Body of pancreas (tissue), 4 donors: ENCODE measurements at places on chromosomes 4 and X. TPM values are rescaled to one million over a fixed set of nuclear protein-coding genes. Genes with fewer than 3 reads are reported as not detected.
A peak's percentile ranks its signal among the peaks of the same experiment; 100 is the strongest.

GJB1 gene
- total RNA-seq: 31.4 TPM

ZNF827 gene
- 13.8 TPM for total RNA-seq

FHDC1 gene
- total RNA-seq: 3.9 TPM

CMC4 gene
- total RNA-seq: 20.5 TPM

ETDB gene
- total RNA-seq: not detected

RTL5 gene
- 2.3 TPM for total RNA-seq

TRMT44 gene
- 60.0 TPM for total RNA-seq

FOXR2 gene
- not detected for total RNA-seq

- H3K4me3 ChIP-seq: no peak overlapping the region
- H3K4me1 ChIP-seq: peaks cover 16% of the 10 kb centered on the region
- no peaks in the 10 kb centered on the region for H3K36me3 ChIP-seq
- no peak for DNase-seq
Measured at GRCh38 chr4:11426731-11427120, 2.0 kb downstream of the HS3ST1 start.

- H3K27me3 ChIP-seq: no peaks in the 10 kb centered on the region
- H3K36me3 ChIP-seq: no peaks in the 10 kb centered on the region
- no peak for DNase-seq
- no peak within 1 kb of the TSS for H3K4me3 ChIP-seq
Measured at GRCh38 chr4:176268963-176269362, at the start of gene ASB5. TSS of gene ASB5 (minus strand) at chr4:176269222. CDS start at chr4:176269108, 114 bp downstream.

- no peaks in the 10 kb centered on the region for H3K36me3 ChIP-seq
- H3K27ac ChIP-seq: no peak overlapping the region
- no peaks in the 10 kb centered on the region for H3K4me1 ChIP-seq
- peak; percentile 26 for DNase-seq
- no peak overlapping the region for H3K4me3 ChIP-seq
- no peaks in the 10 kb centered on the region for H3K27me3 ChIP-seq
Measured at GRCh38 chr4:109406337-109406931, 27.2 kb upstream of the SEC24B start.

- no peak overlapping the region for H3K27ac ChIP-seq
- no peak for DNase-seq
- H3K4me1 ChIP-seq: no peaks in the 10 kb centered on the region
- no peaks in the 10 kb centered on the region for H3K36me3 ChIP-seq
Measured at GRCh38 chr4:189299706-189300105, 641.0 kb upstream of the FRG1 start.

DNA sequence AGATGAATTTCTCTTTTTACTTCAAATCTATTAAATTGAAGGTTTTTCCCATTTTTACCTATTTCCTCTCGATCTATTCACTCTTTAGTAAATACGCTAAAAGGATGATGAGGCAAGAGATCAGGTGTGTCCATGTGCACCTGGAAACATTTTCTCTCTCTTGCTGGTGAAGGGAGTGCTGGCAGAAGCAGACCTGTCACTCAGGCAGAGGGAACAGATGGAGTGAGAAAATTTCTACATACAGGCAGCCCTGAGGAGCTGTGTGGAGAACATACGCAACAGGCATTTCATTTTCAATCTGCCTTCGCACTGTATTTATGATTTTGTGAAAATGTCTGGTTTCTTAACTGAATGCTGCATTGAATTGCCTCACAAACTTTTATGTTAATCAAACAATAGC is 249.5 kb downstream of the GPM6A start:
- no peaks in the 10 kb centered on the region for H3K4me1 ChIP-seq
- no peaks in the 10 kb centered on the region for H3K27me3 ChIP-seq
- H3K27ac ChIP-seq: no peak overlapping the region
- H3K4me3 ChIP-seq: no peak overlapping the region

- H3K4me1 ChIP-seq: peaks cover 12% of the 10 kb centered on the region
- H3K27ac ChIP-seq: no peak overlapping the region
- DNase-seq: no peak
- H3K4me3 ChIP-seq: no peak overlapping the region
- H3K27me3 ChIP-seq: no peaks in the 10 kb centered on the region
Measured at GRCh38 chr4:142923619-142924018, 77.5 kb upstream of the INPP4B start.

GRCh38 chr4:3207531-3208037 is 41.4 kb upstream of the MSANTD1 start:
- no peak overlapping the region for H3K4me3 ChIP-seq
- peaks cover 30% of the 10 kb centered on the region for H3K4me1 ChIP-seq
- H3K36me3 ChIP-seq: peaks cover 18% of the 10 kb centered on the region
- H3K27ac ChIP-seq: no peak overlapping the region
- H3K27me3 ChIP-seq: no peaks in the 10 kb centered on the region

DNA sequence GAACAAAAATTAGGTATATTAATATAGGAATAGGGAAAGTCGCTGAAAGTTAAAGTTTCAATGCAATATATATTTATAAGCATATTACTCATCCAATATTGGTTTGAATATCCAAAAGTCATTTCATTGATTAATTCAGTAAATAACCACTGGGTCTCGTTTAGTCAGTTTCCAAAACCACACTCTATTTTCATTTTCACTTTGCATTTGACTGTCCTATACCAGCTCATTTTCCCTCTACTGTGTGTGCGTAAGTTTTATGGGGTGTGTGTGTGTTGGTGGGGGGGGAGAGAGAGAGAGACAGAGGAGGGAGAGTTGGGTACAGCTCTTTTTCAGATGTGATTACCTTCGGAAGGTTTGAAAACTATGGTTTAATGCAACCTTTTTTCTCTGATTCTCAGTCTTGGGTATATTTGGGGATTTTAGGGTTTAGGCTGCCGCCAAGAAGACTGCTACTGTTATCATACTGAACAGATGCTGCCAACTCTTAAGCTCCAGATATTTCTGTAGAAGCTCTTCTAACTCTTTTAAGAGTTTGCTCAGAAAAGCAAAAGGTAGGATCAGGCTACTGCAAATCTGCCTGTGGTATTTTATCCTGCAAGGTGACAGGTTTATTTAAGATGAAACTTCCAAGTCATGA is 1427.4 kb downstream of the PCDH7 start:
- no peaks in the 10 kb centered on the region for H3K27me3 ChIP-seq
- H3K4me3 ChIP-seq: no peak overlapping the region
- H3K36me3 ChIP-seq: no peaks in the 10 kb centered on the region
- H3K4me1 ChIP-seq: no peaks in the 10 kb centered on the region

DNA sequence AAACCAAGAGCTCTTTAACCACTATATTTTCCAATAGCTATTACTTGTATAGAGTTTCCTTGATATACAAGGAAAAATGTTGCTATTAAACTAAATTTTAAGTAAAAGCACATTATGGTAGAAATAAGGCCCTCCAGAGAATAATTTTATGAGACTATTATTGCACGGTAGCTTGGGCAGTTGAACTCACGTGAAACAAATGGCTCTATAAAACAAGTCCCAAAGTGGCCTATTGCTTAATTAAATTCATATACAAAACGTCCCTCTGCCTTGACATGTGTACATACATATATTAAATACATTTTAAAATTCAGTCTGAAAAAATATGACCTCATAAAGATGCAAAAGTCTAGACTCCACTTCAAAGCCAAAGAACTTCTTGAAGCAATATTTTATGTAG is 582.2 kb downstream of the CENPC start:
- no peaks in the 10 kb centered on the region for H3K27me3 ChIP-seq
- no peak overlapping the region for H3K27ac ChIP-seq
- no peak for DNase-seq
- H3K36me3 ChIP-seq: no peaks in the 10 kb centered on the region

- no peaks in the 10 kb centered on the region for H3K36me3 ChIP-seq
- DNase-seq: no peak
- H3K27me3 ChIP-seq: no peaks in the 10 kb centered on the region
- H3K4me3 ChIP-seq: no peak overlapping the region
Measured at GRCh38 chr4:162891788-162892707, 274.6 kb downstream of the NAF1 start.

GRCh38 chr4:178329226-178329872 is 887.1 kb upstream of the AGA start:
- no peaks in the 10 kb centered on the region for H3K36me3 ChIP-seq
- H3K4me1 ChIP-seq: no peaks in the 10 kb centered on the region
- no peak overlapping the region for H3K4me3 ChIP-seq
- DNase-seq: no peak

GRCh38 chr4:27873596-27873995 is 1013.0 kb downstream of the STIM2 start:
- no peaks in the 10 kb centered on the region for H3K4me1 ChIP-seq
- no peaks in the 10 kb centered on the region for H3K27me3 ChIP-seq
- no peak overlapping the region for H3K27ac ChIP-seq
- no peak overlapping the region for H3K4me3 ChIP-seq
- H3K36me3 ChIP-seq: no peaks in the 10 kb centered on the region

DNA sequence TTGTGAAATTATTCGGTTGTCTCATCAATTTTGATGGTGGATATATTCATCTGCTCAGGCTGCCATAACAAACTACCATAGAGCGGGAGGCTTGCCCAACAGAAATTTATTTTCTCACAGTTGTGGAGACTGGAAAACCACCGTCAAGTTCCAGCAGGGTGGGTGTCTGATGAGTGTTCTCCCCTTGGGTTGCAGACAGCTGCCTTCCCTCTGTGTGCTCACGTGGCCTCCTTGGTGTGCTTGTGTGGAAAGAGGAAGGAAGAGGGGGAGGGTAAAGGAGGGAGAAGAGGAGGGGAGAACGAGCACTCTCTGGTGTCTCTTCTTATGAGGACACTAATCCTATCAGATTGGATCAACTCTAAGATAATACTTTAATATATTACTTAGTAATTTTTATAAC is 123.8 kb upstream of the TEX13D start:
- H3K27ac ChIP-seq: no peak overlapping the region
- no peak for DNase-seq
- H3K27me3 ChIP-seq: no peaks in the 10 kb centered on the region
- no peaks in the 10 kb centered on the region for H3K36me3 ChIP-seq

GRCh38 chrX:136626237-136626636 is 21.7 kb upstream of the CD40LG start:
- no peaks in the 10 kb centered on the region for H3K36me3 ChIP-seq
- H3K4me1 ChIP-seq: no peaks in the 10 kb centered on the region
- H3K27me3 ChIP-seq: no peaks in the 10 kb centered on the region
- H3K4me3 ChIP-seq: no peak overlapping the region
- no peak for DNase-seq

- H3K27me3 ChIP-seq: no peaks in the 10 kb centered on the region
- no peak overlapping the region for H3K4me3 ChIP-seq
- no peaks in the 10 kb centered on the region for H3K36me3 ChIP-seq
- H3K4me1 ChIP-seq: no peaks in the 10 kb centered on the region
- no peak for DNase-seq
- no peak overlapping the region for H3K27ac ChIP-seq
Measured at GRCh38 chr4:69909195-69909594, 21.7 kb upstream of the CSN1S1 start.

DNA sequence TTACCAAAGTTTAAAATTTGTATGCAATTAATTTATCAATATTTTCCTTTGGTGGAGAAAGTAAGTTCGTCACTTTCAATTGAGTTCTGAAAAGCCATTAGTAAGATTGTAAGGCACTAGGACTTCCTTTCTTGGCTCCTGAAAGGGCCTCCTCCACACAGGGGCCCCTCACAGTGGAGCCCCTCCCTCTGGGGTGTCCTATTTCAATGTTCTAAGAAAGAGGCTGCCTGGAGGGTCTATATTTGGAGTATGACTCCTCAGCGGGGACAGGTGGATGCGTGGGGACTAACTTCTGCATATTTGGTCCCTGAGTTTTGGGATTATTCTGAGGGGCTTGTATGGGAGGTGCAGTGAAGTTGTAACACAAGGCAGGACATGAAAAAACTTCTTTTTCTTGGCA is 1.6 kb upstream of the ARMCX4 start:
- no peaks in the 10 kb centered on the region for H3K27me3 ChIP-seq
- H3K27ac ChIP-seq: no peak overlapping the region
- H3K36me3 ChIP-seq: no peaks in the 10 kb centered on the region
- H3K4me1 ChIP-seq: no peaks in the 10 kb centered on the region
- DNase-seq: no peak

GRCh38 chr4:172736046-172736445 is 432.6 kb upstream of the GALNT7 start:
- no peaks in the 10 kb centered on the region for H3K27me3 ChIP-seq
- DNase-seq: no peak
- H3K4me1 ChIP-seq: no peaks in the 10 kb centered on the region
- H3K27ac ChIP-seq: no peak overlapping the region

DNA sequence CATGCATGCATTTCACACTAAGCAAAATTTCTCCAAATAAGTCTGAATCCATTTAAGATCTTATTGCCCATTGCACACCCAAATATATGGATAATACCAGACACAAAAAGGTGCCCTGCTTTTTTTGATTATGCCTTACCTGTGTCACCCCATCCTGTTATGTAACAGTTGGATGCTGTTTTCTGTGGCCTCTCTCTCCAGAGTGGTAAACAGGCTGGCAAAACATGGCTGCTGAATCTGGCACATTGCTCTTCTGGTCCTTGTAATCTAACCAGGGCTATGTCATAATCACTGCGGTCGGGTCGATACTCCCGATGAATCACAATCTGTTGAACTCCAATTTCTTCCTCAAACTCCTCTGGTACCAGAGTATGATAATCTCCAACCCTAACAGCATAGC is 70.1 kb downstream of the PRSS12 start:
- peak; percentile 67 for DNase-seq
- H3K4me3 ChIP-seq: no peak overlapping the region
- no peaks in the 10 kb centered on the region for H3K27me3 ChIP-seq
- peaks cover 38% of the 10 kb centered on the region for H3K4me1 ChIP-seq
- H3K36me3 ChIP-seq: no peaks in the 10 kb centered on the region

GRCh38 chrX:16664074-16664473 is 14.1 kb downstream of the S100G start:
- no peak overlapping the region for H3K4me3 ChIP-seq
- no peak overlapping the region for H3K27ac ChIP-seq
- H3K4me1 ChIP-seq: no peaks in the 10 kb centered on the region
- no peaks in the 10 kb centered on the region for H3K27me3 ChIP-seq
- DNase-seq: no peak
- H3K36me3 ChIP-seq: no peaks in the 10 kb centered on the region

- DNase-seq: no peak
- H3K4me3 ChIP-seq: no peak overlapping the region
- H3K27me3 ChIP-seq: no peaks in the 10 kb centered on the region
- no peaks in the 10 kb centered on the region for H3K4me1 ChIP-seq
- H3K27ac ChIP-seq: no peak overlapping the region
Measured at GRCh38 chrX:47637546-47638195, 7.9 kb upstream of the CFP start.

GRCh38 chrX:80184854-80185253 is 170.3 kb downstream of the TBX22 start:
- no peaks in the 10 kb centered on the region for H3K4me1 ChIP-seq
- no peak overlapping the region for H3K4me3 ChIP-seq
- H3K27ac ChIP-seq: no peak overlapping the region
- H3K36me3 ChIP-seq: no peaks in the 10 kb centered on the region
- H3K27me3 ChIP-seq: no peaks in the 10 kb centered on the region

DNA sequence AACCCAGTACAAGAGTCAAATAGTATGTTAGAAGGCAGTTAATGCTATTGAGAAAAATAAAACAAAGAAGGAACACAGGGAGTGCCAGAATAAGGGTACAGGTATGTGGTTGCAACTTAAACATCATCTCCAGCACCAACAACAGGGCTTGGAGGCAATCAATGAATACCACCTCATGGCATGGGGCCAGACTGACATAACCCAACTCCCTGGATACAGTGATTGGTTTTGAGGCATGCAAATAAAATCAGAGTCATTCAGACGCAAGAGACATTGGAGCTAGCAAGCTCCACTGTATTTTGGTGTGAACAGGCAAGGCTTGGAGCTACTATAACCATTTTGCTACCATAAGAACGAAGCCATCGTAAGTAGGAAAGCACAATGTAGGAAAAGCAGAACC is 56.7 kb downstream of the PPP3CA start:
- no peak overlapping the region for H3K4me3 ChIP-seq
- H3K36me3 ChIP-seq: no peaks in the 10 kb centered on the region

- H3K27ac ChIP-seq: no peak overlapping the region
- DNase-seq: no peak
- no peaks in the 10 kb centered on the region for H3K27me3 ChIP-seq
- H3K4me3 ChIP-seq: no peak overlapping the region
- peaks cover 3% of the 10 kb centered on the region for H3K36me3 ChIP-seq
- H3K4me1 ChIP-seq: peaks cover 29% of the 10 kb centered on the region
Measured at GRCh38 chr4:38050560-38051350, 90.6 kb downstream of the PTTG2 start.
